ENCODE measurements at places on chromosomes 1 and 21.

GRCh38 chr1:234730475-234730769 is 120.4 kb upstream of the IRF2BP2 start:
- DNase-seq: no peak

DNA sequence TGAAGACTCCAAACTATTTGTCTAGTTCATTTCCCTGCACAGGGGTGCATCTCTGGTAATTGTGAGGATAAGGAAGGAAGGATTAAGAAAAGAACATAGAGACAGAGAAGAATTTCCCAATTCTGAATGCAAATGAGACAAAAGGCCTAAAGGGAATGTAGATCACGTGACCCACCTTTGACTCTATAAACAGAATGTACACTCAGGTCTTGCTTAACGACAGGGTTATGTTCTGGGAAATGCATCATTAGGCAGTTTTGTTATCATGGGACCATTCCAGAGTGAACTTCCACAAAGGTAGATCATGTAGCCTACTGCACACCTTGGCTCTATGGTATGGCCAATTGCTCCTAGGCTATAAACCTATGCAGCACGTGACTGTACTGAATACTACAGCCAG is 252.3 kb upstream of the ZP4 start:
- no peak for DNase-seq

GRCh38 chr1:230463760-230464159 is 37.6 kb upstream of the PGBD5 start:
- DNase-seq: no peak

DNA sequence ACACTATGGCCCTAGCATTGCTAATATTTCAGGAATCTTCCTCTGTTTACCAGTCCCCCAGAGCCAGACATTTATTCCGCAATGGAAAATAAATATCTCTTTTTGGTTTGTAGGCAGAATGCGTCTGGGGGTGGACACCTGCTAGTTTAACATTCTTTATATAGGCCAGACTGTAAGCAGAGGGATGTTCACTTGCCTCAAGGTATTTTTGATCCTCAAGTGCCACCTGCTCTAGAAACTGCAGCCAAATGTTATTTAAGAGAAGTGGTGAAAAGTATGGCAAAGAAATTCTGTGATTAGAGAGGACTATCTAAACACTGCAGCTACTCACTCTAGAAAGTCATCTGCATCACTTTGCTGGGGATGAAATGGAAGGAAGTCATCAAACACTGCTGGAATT is 164.7 kb downstream of the NEGR1 start:
- no peak for DNase-seq

DNA sequence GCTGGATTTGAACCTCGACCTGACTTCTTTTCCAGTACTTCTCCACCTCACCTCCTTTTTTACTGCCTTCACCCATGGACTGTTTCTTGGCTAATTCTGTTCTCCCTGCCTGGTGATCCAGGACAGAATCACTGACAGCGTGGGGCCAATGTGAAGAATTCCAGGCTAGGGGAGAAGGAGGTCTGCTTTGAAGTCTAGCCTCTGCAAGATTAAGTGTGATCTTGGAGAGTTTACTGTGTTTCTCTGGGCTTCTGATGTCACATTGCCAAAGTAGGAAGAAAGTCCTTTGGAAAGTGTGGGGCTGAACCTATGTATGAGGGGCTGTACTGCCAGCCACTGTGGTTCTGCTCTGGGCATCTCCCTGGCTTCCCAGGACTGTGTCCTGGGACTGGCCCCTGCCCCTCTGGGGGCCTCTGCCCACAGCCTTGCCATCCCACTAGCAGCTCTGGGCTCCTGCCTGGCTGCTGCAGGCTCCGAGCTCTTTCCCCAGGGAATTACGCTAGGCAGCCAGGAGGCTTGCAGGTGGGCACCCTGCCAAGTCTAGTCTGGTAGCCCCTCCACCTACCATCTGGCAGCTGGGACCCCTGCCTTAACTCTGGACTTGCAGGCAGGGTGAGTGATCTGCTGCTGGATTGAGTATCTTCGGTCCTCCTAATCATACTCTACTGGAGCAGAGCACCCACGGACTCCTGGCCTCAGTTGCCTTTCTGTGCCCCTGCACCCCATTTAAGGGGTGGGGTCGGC is 52.2 kb downstream of the YARS1 start:
- DNase-seq: no peak

DNA sequence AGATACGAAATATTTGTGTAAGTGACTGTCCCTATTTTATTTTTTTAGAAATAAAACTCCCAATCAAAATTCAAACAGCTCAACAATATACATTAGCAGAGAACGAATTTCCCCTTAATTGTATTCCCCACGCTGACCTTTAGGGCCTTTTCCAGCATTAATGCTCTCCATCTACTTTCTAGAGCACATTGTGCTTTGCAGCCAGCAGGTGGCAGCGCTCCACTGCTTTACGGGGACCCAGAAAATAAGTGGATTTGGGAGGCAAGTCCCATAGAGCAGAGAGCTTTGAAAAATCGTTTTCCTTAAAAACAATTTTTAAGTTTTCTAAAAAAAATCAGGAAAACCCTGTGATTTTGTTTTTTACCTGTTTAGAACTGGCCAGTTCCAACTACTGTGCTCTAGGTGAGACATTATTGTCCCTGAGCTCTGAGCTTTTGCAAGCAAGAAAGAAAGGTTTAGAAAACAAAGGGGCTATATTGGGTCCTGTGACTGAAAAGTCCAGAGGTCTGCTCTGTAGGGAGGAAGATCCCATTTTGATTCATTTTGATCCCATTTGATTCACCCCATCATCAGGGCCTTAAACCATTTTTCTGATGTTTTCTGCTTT is 144.4 kb upstream of the ZNF644 start:
- peak; percentile 46 for DNase-seq

DNA sequence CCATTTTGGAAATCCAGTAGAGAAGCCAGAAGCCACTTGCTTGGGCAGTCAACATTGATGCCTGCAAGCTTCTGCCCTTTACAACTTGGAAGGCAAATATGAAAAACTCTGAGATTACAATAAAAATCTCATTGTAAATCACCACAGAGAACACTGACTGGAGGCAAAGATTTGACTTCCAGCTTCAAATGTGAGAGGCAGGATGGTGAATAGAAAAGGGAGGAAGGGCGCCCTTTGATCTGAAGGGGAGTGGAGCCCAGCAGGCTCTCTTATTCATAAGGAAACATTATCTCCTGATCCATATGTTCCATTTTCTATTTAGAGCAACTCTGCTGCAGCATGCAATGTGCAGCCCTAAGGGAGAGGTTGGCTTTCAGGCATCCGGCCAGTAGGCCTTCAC is 348.3 kb downstream of the AJAP1 start:
- DNase-seq: no peak

GRCh38 chr1:12436345-12436658 is 181.7 kb downstream of the DHRS3 start:
- DNase-seq: no peak

DNA sequence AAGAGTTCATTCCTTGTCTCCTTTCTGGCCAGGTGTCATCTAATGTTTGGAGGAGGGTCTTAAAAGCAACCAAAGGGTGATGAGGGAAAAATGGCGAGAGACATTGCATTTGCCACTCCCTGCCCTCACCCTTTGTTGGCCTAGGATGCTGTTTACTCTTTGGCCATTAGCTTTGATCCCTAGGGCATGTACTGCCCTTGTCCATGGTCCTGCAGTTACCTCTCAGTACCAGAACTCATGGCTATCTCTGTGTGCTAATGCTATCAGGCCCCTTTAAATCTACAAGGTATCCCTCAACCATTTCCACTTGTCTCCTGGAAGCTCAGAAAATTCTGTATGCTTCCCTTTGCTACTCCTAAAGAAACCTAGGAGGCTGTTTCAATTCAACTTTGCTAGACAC is 424.8 kb upstream of the PLXNA2 start:
- no peak for DNase-seq

GRCh38 chr21:23639721-23640120 is 1967.6 kb downstream of the MRPL39 start:
- DNase-seq: peak; percentile 29

DNA sequence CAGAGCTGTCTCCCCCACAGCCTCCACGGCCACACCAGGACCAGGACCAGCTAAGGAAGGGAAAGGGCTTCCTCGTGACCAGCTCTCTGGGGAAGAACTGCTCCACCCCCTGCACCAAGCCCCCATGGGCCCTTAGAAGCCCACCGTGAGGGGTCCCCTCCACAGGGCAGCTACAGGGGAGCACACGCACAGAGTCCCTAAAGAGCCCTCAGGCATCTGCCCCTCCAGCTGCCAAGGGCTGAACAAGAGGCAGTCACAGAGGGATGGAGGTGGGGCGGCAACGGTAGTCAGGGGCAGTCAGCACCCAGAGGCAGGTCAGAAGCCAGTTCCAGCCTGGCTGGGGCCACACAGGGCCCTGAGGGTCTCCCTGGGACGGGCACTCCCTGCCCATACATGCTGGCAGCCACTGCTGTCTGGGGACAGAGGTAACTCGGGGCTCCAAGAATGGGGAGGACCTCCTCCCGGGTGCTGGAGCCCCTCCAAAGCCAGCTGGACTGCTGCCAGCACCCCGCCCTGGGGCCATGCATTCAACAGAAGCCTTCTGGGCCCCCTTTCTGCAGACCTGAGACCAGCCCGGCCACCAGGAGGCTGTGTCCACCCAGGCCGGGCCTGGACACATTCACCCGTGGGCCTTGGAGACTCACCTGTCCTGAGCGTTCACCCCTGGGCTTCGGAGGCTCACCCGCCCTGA is 18.7 kb downstream of the SLC19A1 start:
- no peak for DNase-seq

GRCh38 chr1:247408100-247408499 is 7.9 kb upstream of the NLRP3 start:
- no peak for DNase-seq

GRCh38 chr1:176643536-176643935 is 180.6 kb downstream of the PAPPA2 start:
- peak; percentile 77 for DNase-seq

DNA sequence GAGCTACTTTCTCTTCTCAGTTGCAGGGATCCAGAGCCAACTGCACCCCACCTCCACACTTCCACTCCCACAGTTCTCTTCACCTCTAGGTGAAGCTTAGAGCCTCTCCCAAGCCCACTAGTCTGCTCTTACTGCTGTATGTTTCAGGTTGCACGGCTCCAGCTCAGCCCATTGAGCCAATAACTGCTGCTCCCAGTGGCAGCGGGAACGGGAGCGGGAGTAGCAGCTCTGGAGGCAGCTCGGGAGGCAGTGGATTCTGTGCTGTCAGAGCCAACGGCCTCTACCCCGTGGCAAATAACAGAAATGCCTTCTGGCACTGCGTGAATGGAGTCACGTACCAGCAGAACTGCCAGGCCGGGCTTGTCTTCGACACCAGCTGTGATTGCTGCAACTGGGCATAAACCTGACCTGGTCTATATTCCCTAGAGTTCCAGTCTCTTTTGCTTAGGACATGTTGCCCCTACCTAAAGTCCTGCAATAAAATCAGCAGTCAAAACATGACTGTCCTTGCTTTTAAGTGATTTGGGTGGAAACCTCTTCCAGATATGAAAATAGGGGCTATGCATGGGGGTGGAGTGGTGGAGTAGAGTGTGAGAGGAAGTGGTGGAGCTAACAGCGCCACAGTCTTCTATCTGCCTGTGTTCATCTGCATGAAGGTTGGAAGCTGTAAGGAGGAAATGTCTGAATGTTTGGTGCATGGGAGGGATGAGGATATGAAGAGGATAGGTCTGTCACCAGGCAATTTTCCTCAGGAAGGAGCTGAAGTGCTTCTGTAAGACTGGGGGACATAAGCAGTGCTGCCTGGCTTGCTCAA is 29.6 kb downstream of the CHIA start:
- no peak for DNase-seq

DNA sequence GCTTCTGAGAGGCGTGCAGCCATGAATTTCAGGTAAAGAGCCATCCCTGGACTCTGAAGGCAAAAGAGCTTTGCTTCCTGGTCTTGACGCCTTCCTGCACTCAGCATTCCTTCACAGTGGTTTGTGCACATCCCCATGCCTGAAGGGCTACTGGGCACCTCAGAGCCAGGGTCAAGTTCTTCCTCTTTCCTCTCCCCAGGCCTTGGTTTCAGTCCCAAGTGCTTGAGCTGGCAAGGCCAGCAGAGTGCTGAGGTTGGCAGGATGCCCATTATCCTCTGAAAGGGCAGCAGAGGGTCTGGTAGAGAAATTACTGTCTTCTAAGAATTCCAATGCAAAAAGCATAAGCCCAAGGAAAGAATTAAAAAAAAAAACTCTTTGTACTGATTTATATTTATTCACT is 1064.9 kb downstream of the TTLL7 start:
- DNase-seq: no peak

GRCh38 chr1:223737342-223737741 is 25.0 kb downstream of the CAPN2 start:
- no peak for DNase-seq

- peak; percentile 57 for DNase-seq
Measured at GRCh38 chr21:38984568-38984967, 178.8 kb downstream of the ETS2 start.
